HT1080 (cell line): ENCODE measurements at places on chromosomes 6 and 20. TPM values are rescaled to one million over a fixed set of nuclear protein-coding genes. Genes with fewer than 3 reads are reported as not detected.

DNA sequence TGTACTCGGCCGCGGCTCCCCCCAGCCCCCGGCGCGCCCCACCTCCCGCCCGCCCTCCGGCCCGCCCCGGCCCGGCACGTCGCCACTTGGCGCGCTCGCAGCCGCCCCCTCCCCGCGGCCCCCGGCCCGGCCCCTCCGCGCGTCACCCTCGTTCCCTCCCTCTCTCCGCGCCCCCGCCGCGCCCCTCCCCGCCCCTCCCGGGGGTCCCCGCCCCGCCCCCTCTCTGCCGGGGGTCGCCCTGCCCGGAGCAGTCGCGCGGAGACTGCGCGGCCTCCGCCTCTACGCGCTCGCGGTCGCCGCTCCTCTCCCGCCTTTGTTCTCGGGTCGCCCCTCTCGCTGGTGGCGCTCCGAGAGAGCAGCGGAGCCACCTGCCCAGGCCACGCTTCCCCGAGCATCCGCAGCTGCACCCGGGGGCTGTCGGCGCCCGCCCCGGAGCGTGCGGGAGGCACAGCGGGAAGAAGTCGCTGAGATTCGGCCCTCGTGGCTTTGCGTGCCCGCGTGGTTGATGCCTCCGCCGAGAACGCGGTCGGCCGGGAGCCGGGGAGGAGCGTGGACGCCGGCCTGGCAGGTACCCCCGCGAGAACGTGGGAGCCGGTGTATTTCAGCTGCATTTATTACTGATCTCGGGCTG lies at the start of gene PHF10:
Gene PHF10, minus strand, starts transcription at position 7 of the 631 bp plus-strand sequence. CDS start 569 bp downstream, outside the sequence.
- DNase-seq: no peak

DNA sequence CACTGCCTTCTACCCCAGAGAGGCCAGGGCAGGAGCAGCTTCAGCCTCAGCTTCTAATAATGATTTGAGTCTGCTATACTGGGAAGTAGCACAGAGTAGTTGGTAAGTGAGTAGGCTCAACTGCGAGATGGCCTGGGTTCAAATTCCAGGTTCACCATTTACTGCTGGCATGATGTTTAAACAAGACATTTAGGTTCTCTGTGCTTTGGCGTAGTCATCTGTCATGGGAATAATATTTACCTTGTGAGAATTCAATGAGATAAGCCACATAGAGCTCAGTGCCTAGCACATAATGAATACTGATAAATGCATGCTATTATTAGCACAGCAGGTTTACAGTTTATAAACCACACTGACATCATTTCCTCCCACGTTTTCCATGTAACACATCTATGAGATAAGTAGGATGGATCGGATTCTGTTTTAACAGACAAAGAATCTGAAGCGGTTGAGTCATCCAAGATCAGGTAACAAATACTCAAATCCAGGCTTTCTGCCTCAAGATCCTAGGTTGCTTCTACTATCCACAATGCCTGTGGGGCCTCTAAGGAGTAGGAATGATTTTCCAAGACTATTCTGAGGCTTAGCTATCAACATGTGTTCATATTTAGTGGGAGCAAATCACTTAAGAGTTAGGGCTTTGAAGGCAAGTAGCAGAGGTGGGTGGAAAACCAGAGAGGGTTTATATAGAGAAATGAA lies 72.9 kb upstream of the DTNBP1 start:
- DNase-seq: peak; percentile 64

GRCh38 chr6:129853996-129854711 lies 7.0 kb downstream of the TMEM244 start:
- DNase-seq: peak; percentile 48

GRCh38 chr6:44172731-44173500 lies 14.3 kb downstream of the CAPN11 start:
- DNase-seq: peak; percentile 69

DNA sequence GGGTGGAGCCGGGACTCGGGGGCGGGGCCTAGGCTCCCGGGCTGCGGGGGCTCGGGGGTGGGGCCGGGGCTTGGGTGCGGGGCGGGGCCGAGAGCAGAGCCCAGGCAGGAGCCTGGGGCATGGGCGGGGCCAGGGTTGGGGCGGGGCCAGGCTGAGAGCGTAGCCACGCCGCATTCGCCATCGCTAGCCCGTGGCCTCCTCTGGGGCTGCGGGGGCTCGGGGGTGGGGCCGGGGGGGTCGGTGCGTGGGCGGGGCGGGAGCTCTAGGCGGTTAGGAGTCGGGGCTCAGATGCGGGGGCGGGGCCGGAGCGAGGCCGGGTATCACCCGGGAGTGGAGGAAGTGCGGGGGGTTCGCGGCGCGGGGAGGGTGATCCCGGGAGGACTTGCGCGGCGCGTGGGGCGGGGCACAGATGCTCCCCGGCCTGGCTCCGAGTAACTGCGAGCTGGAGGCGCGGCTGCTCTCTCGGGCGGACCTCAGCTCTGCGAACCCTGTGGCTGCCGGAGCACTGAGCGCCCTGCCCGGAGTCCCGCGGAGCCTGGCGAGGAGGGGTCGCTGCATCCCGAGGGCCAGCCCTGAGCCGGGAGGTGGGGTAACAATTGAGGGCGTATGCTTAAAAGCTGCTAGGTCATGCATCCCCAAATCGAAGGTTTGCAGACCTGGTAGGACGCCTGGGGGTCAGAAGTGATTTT lies 434 bp upstream of the ECI2 start:
- DNase-seq: peak; percentile 79

DNA sequence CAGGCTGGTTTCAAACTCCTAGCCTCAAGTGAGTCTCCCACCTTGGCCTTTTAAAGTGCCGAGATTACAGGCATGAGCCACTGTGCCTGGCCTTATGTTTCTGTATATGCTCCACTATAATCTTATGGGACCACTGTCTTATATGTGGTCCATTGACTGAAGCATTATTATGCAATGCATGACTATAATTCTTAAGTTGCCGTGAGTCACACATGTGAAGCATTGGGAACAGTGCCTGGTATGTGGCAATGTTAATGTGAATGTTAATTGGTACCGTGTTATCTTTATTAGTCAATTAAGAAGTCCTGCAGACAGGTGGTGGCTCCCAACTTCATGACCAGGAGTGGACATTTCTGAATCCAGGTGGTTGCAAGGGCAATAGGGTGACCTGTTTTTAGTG lies 14.7 kb upstream of the ASXL1 start:
- peak; percentile 54 for DNase-seq

DNA sequence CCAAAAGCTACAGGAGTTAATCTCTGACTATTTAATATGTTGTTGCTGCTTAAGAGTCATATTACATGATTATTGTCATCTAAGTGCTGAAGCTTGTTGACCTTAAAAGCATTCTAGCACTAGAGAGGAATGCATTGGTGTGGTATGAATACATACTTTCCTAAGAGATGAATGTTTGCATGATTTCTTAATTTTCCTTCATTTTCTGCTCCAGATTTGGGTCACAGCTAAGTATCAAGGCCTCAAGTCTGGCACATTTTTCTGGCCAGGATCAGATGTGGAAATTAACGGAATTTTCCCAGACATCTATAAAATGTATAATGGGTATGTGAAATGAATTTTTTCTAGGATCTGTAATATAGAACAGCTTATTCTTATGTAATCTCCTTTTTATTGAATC lies 53.6 kb downstream of the ENPP1 start:
- DNase-seq: no peak

GRCh38 chr6:163348789-163349680 lies 65.5 kb upstream of the QKI start:
- DNase-seq: peak; percentile 8

DNA sequence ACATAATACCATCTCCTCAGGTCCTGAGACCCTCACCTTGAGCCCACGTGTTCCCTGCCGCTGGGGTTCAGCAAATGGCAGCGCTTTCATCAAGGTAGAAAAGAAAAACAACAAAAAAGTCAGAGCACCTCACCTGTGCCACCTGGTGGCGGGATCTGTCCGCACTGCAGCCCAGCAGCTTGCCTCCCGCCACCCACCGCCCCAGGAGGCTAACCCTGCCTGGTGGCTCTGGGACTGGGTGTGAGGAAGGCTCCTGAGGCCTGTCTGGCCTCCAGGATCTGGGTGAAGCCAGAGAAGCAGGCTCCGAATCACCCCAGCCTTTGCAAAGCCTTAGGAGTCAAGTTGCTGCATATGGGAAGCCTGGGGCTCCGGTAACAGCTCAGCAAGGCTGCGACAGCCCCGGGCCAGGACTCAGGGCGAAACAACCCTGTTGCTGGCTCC lies 270.8 kb downstream of the BMP7 start:
- no peak for DNase-seq

DNA sequence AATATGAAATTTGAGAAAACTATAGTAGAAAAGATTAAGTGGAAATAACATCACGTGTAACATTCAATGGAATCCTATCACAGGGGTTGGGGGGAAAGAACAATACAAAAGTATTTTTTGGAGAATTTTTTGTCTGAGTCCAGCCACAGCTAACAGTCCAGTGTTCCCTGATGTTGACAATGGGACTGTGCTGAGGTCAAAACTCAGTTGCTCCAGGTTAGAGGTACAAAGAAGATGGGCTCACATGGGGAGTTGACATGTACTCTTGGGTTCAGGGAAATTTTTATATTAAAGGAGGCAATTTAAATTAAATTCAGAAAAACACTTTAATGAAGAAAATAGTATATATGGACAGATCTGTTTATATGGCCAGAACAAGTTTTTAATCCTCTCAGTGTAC lies 995 bp downstream of the MYCT1 start:
- no peak for DNase-seq

GRCh38 chr6:17101422-17102257 lies at the start of gene STMND1:
Gene STMND1 (plus strand): TSS chr6:17102050. CDS start chr6:17102258, 208 bp downstream.
- DNase-seq: no peak

DNA sequence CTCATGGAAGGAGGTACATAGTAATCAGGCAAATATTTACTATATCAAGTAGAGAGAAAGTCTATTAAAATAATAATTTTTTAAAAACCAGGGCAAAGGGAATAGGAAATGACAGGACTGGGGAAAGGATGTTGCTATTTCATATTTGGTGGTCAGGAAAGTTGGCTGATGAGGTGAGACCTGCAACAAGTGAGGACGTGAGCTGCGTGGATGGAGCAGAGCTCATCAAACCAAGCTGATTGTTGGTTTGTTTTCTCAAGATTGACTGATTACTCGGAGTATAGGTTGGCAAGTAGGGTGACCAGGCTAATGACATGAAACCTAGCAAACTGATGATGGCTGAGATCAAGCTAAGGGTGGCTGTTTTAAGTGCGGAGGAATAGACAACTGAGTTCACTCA lies 6.0 kb downstream of the GJA1 start:
- DNase-seq: no peak

DNA sequence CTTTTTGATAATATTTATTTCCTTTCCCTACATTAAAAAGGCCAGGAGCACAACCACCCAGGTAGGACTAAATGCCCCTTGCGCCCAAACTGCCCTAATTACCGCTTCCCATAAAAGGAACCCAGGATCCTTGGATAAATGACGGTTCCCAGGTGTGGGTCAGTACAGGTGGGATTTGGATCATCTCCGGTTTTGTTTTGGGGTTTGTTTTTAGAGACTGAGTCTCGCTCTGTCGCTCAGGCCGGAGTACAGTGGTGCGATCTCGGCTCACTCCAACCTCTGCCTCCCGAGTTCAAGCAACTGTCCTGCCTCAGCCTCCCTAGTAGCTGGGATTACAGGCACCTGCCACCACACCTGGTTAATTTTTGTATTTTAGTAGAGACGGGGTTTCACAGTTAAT lies 28.4 kb downstream of the ZNF217 start:
- DNase-seq: no peak

- DNase-seq: no peak
Measured at GRCh38 chr20:9581509-9581908, 67.1 kb downstream of the LAMP5 start.

DNA sequence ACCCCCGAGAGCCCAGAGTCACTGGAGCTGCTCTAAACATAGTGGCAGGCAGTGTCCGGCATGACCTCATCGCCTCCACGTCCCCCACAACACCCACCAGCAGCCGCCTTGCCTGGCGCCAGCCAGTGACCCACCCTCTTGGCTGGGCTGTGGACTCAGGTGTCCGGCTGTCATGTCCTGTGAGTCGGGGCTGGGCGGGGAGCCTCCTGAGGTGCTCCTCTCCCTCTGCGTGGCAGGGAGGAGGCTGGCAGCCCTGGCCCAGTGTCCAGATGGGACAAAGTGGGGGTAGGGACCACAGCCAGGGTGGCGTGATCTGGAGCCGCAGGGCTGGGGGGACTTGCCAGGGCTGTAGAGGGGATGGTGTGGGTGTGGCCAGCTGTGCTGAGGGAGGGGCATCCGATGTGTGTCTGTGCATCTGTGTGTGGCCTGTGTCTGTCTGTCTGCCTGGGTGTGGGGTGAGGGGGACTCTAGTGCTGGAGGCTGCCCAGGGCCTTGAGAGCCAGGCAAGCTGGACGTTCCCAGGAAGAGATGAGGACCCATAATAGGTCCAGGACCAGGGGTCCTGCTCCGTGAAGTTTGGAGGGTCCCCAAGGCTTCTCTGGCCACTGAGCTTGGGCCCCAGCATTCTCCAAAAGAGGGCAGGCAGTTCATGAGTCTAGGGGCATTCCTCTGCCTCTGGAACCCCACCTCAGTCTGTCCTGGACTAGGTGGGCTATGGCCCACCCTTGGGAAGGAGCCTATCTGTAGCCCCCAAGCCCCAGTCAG lies 2.3 kb upstream of the SOX18 start:
- no peak for DNase-seq

DNA sequence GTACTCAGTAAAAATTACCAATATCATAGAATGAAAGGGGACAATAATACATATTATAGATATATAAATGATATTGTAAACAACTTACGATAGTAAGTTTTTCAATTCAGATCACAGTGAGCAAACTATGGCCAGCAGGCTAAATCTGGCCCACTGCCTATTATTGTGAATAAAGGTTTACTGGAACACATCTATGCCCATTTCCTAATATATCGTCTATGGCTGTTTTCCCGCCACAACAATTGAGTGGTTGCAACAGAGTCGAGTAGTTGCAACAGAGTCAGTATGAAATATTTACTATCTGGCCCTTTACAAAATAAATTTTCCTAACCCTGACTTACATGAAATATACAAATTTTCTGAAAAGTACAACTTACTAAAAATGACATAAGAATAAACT lies 297.3 kb upstream of the KCNQ5 start:
- DNase-seq: no peak

DNA sequence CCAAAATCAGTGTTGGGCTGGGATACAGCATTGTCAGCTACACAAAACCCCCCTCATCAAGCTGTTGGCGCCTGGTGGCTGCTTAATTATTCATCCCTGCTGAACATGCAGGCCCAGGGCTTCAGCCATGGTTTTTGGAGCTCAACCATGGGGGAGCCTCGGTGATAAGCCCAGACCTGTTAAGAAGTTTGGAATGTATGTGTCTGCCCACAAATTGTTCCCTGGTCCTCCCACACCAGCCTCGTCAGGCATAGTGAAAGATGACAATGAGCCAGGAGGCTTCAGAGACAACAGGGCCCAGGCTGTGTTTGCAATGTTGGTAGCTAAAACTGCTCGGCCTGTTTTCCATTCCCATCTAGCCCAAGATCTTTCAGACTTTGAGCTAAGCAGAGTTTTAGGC lies 34.8 kb upstream of the SIRPA start:
- DNase-seq: no peak

GRCh38 chr20:58019850-58020625 lies 208.4 kb downstream of the ANKRD60 start:
- no peak for DNase-seq

Gene PMEPA1
- total RNA-seq: 6.3 and 7.9 TPM in 2 replicates

Gene ISM1
- total RNA-seq: 1.0 and 2.6 TPM in 2 replicates

Gene PPP1R16B
- 0.03 and 0.05 TPM in 2 replicates for total RNA-seq

Gene BEND6
- 2.2 and 7.7 TPM in 2 replicates for total RNA-seq

Gene KCNQ2
- total RNA-seq: under 0.01 and 0.23 TPM in 2 replicates

Gene FBXO30
- total RNA-seq: 4.1 and 7.2 TPM in 2 replicates

Gene SIRPB2
- not detected in 2 replicates for total RNA-seq

Gene CDS2
- total RNA-seq: 14.4 and 23.4 TPM in 2 replicates

Gene LGSN
- not detected in 2 replicates for total RNA-seq

Gene BANF2
- total RNA-seq: not detected in 2 replicates
